ENCODE measurements at places on chromosomes 12 and 14.

GRCh38 chr12:56202366-56202765, 13.1 kb upstream of the SMARCC2 start:
- no peak for DNase-seq

GRCh38 chr12:78949532-78949931, 85.0 kb downstream of the SYT1 start:
- no peak for DNase-seq

- DNase-seq: peak; percentile 60
These were observed 16.7 kb downstream of the KMT2D start for GRCh38 chr12:49043856-49044258.

- no peak for DNase-seq
These were observed 161.6 kb downstream of the DYRK2 start for GRCh38 chr12:67810166-67810565.

GRCh38 chr14:59939828-59940227, 19.9 kb downstream of the LRRC9 start:
- no peak for DNase-seq
